ENCODE measurements at places on chromosomes 6 and 20.

GRCh38 chr6:165662041-165662748, 846 bp downstream of the PDE10A start:
- no peak for DNase-seq

- no peak for DNase-seq
Observed at GRCh38 chr6:116932496-116932895, 55.5 kb downstream of the RFX6 start.

DNA sequence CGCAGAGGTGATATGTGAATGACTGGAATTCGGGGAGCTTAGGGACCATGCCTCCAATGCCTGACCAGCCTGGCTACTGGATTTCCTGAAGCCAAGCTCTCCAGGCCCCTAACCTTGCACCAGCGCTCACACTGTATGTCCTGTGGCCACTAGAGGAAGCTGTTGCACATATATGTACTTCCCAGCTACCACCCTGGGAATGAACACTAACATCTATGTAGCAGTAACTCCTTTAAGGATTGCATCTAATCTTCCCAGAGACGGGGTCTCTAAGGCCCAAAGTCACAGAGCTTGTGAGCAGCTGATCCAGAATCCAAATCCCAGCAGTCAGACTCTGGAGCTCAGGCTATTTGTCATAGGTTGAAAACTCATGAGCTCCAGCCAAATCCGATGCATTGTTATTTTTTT, 20.4 kb upstream of the BPIFB1 start:
- peak; percentile 51 for DNase-seq

GRCh38 chr6:134165561-134166201, 113.3 kb upstream of the SLC2A12 start:
- DNase-seq, result no peak

GRCh38 chr6:18423426-18423825, 36.3 kb downstream of the RNF144B start:
- no peak for DNase-seq

DNA sequence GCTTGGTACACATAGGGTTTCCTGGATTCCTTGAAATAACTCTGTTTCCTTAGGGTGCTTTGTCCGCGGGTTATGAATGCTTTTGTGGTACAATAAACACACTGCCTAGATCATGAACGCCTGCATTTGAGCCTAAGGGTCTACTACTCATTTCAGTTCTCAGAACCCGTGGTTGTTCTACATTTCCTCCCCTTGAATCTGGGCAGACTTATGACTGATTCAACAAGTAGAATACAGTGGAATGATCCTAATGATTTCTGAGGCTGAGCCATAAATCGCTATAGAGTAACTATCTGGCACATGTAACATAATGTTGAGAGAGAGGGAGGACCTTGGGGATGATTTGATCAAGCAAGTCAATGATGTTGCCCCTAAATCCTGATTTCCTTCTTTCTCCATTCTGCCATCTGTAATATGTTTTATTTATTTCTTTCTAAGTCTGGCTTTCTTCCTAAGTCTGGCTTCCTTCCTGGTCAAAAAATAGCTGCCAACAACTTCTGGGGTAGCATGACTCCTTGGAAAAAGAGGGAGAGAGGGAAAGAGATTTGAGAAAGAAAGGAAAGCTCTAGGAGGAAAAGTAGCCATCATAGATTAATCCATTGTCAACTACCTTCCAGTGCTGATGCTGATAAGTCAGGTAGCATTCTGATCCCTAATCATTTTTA, 23.0 kb downstream of the ABRACL start:
- no peak for DNase-seq

DNA sequence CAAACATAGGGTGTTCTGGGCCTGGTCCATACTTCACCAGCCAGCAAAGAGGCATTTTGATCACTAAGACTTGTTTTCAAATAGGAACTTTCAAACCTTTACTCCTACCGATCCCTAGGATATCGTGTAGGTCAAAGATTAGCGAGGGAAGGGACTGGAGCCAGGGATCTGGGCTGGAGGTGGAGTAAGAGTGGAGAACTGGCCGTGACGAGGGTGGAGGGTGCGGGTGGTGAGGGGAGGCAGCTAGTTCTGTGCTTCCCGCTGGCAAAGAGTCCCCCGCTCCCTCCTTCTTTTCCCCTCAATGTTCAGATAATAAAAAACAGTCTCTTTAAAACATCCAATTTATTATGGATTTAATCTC, 189.2 kb downstream of the FOXC1 start:
- DNase-seq, result no peak

DNA sequence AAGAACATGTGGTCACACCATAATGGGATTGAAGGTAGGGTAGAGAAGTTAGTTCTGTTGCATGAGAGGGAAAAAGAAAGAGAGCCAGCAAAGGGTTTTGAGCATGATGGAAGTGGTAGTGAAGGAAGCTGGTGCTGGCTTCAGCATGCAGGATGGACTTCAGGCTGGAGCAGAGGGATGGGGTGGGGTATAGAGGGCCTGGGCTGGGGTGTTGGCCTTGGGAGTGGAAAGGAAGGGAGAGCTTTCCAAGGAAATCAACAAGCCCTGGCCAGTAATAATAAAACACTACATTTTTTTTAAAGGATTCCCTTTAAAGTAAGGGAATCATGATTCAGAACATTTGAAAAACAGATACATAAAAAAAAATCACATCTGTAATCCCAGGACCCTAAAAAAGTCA, 61.2 kb downstream of the LAMA4 start:
- DNase-seq, result no peak

- no peak for DNase-seq
Observed at GRCh38 chr20:42406826-42407225, 782.9 kb downstream of the PTPRT start.

DNA sequence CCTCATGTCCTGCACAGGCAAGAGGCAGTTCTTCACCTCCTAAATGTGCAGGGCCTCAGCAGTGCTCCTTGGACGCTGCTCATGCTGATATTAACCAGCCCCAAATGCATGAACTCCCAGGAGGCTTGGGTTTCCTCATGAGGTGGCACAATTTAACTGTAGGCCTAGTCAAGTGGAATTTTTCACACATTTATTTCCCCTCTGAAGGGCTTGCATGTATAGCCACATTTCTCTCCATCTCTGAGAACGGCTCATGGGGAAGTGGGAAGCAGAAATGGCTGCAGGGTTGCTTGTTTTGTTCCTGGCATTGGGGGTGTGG, 72.8 kb upstream of the PAX1 start:
- no peak for DNase-seq

DNA sequence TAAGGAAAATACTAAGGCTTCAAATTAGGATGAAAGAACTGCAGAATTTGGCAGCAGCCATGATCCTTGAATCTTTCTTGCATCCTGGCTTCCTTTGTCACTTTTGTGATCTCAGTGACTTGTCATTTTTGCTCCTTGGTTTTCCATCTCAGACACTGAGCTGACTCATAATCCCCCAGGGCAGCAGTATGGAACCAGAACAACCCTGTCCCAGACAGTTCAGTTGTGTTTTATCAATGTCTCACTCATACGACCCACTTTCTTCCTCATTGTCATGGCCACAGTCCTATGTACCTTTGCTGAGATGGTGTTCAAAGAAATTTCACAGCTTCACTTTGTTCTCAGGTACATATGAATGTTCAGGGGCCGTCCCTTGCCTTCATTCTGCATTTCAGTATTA, 488.5 kb upstream of the BTBD3 start:
- peak; percentile 1 for DNase-seq

DNA sequence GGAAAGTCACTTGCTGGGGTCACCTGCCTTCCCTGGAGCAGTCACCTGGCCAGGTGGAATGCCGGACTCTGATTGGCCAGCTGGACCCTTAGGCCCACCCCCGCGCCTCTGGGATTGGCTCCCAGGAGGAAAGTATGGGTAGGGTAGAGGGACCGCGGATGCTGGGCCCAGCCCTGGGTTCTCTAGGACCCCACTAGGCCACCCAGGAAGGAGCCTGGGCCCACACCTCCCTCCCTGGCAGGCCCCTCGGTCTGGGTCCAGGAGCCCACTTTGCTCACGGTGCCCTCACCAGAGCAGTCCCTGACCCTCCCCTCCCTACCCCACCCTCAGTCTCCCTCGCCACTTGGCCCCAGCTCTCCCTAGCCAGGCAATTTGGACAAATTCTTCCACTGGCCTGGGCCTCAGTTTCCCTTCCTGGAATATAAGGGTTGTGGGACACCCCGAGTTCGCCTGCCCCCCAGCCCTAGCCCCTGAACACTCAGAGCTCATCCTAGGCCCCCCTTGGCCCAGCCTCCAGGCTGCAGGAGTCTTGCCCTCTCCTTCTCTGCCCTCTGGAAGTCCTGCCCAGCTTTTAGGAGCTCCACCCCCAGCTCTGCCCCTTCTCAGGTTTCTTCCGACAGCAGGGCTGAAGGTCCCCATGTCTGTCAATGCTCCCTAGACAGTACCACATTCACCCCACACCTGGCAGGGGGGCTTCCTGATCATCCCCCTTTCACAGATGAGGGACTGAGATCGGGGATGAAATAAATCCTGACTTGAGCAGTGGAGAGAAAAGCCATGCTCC, 299.6 kb downstream of the TAF4 start:
- no peak for DNase-seq

GRCh38 chr6:1587546-1587945, 22.2 kb upstream of the FOXC1 start:
- DNase-seq, result no peak

DNA sequence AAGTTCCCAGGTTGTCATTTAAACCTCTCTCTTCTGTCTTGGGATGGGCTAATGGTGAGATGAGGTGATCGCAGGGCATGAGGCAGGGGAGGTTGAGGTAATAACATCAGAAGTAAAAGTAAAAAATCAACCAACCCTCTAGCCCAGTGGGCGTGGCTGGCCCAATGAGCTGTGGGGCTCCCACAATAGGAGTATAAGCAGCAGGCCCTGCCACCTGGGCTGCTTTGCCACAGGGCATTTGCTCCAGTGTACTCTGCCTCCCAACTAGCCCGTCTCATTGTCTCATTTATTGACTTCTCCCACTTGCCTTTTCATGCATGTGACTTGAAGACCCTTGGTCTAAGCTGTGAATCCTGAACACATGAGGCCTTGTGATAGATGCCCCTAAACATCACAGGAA, 62.8 kb downstream of the PHACTR3 start:
- no peak for DNase-seq

GRCh38 chr20:6277661-6278240, 154.9 kb upstream of the FERMT1 start:
- DNase-seq, result no peak

DNA sequence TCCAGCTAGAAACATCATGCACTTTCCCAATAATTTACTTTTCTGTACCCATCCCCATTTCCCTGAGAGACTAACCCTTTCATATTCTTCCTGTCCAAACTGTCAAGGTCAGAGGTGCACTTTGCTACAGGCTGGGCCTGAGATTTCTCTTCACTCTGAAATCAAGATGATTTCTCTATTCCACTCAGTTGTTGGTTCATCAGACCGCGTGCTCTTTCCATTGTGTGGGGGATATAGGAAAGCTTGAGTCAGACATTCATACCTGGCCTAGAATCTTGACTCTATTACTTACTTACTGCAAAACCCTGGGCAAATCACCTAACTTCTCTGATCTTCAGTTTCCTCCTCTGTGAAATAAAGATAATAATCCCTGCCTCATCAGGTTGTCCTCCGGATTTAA, 4.7 kb upstream of the ZDHHC14 start:
- DNase-seq, result no peak

Data from HFFc6 (cell line).